GM19239 (cell line): ENCODE measurements at places on chromosomes 6 and 20.

GRCh38 chr20:51594236-51595057 lies 51.9 kb upstream of the NFATC2 start:
- DNase-seq, result no peak

- no peak for DNase-seq
Observed at GRCh38 chr6:35083507-35083906, 57.6 kb downstream of the TCP11 start.

- DNase-seq, result no peak
Observed at GRCh38 chr20:45206725-45207124, at the start of gene SEMG1. Gene SEMG1 (plus strand): TSS chr20:45207033. CDS start chr20:45207054, 21 bp downstream.

DNA sequence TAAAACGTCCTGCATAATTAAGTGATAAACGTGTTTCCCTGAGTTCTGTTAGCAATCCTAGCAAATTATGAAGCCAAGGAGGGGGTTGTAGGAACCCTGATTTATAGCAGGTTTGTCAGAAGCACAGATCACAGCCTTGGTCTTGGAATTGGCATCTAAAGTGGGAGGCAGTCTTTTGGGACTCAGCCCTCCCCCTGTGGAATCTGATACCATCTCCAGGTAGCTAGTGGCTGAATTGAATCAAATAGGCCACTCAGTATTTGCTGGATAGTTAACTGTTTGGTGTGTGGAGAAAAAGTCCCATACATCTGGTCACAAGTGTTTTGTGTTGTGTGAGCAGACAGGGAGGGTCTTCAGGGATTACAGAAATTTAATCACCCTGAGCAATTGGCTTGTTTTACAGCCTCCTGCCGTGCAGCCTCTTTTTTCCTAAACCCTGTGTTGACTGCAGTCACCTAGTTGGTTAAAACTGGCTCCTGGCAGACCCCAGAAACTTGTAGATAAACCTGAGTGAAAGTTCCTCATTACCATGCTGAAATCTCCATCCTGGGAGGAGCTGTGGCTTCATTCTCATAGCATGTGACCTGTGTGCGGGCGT lies 19.0 kb upstream of the KIFC1 start:
- DNase-seq, result no peak

DNA sequence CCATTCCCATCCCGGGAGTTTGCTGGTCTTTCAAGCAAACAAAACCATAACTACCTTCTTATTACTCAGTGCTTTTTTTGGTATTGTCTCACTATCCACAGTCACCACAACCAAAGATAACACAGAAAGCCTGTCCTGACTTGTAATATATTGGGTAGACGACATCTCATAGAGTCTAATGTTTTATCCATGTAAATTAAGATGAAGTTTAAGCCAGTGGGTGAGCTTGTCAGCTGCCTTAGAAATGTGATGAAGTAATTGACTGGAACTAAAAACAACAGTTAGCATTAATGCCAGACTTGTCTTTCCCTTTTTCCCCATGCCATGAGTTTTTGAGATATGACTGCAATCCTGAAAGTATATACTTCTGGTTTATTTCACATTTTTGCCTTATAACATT lies 282.7 kb upstream of the PRDM1 start:
- DNase-seq, result no peak

- DNase-seq, result no peak
Observed at GRCh38 chr6:113853252-113853651, 3.9 kb upstream of the MARCKS start.

GRCh38 chr6:17392978-17393891 lies at the start of gene CAP2:
Gene CAP2 (plus strand): TSS chr6:17393595. CDS start chr6:17421556, 27,961 bp downstream.
- no peak for DNase-seq

DNA sequence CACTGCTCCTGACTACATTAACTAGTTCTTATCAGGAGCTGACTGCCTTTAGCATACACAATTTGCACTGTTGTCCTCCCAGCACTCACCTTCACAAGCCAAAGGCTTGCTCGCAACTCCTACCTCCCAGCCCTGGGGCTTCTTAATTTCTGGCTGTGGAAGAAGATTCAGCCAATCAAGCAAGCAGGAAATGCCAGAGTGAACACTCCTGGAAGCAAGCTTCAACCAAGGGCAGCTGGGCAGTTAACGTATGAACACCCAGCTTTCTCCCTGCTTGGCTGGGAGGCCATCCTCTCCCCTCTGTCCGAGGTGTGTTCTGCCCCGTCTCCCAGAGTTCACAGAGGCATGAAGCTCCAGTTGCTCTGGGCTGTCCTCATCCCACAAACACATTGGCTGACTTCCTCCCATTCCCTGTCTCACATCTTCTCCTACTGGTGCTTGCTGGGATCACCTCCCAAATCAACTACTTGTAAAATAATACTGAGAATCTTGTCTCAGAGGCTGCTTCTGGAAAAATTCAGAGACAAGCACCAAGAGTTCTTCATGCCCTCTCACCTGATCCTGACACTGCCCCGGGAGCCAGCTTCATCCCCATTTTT lies 15.3 kb upstream of the SRSF6 start:
- no peak for DNase-seq
